ENCODE measurements at places on chromosomes 1 and 21.

DNA sequence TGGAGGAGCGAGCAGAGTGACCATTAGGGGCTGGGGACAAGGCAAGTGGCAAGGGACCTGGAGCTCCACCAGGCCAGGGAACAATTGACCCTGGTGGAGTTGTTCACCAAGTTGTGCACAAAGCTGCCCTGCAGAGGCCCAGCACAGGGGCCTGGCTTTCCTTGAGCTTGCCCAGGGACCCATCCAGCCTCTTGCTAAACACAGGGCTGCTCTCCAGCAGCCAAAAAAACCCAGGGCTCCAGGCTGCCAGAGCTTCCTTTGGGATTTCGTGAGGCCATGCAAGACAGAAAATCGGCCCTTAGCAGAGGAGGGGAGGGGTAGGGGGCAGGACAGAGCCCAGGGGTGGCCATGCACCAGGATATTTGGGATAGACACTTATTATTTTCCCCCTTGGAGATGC lies 32.6 kb downstream of the LRP8 start:
- DNase-seq: no peak

GRCh38 chr1:100396651-100397050 lies 44.3 kb downstream of the CDC14A start:
- DNase-seq: peak; percentile 38

- no peak for DNase-seq
Observed at GRCh38 chr21:38741092-38741949, 64.4 kb upstream of the ETS2 start.

- no peak for DNase-seq
Observed at GRCh38 chr1:24503059-24503751, 569 bp downstream of the RCAN3 start.

- DNase-seq: no peak
Observed at GRCh38 chr1:89810880-89811279, 10.0 kb upstream of the LRRC8D start.

DNA sequence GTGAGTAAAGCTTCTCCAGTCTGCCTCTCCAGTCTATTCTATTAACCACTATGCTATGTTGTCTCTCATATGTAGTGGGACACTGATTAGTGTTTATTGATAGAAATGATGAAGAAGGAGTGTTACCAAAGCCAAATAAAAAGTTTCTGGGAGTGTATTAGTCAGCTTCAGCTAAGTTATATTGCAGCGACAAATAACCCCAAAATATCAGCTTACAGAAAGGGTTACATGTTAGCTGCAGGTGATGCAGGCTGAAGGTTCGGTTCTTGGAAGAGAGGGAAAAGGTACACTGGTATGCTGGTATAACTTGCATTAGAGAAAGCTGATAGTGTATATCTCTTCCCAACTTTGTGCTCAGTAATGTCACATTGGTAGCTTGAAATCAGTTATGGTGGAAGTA lies 10.6 kb upstream of the AK2 start:
- no peak for DNase-seq

DNA sequence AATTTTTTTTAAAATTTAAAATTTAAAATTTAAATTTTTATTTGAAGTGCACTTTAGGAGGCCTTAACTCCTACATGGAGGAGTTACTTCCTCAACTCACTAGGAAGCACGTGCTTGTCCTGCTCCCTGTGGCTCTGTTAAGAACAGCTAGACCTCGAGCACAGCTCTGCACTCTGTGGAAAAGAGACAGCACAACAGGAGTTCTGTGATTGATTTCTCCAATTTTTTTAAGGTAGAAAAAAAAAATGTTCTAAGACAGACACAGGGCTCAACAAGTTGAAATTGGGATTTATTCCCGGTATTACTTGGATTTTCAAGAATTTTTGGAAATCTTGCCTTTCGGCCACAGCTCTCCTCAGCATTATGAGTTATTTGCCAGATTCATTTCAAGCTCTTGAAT lies 356.6 kb upstream of the LYPLAL1 start:
- no peak for DNase-seq

DNA sequence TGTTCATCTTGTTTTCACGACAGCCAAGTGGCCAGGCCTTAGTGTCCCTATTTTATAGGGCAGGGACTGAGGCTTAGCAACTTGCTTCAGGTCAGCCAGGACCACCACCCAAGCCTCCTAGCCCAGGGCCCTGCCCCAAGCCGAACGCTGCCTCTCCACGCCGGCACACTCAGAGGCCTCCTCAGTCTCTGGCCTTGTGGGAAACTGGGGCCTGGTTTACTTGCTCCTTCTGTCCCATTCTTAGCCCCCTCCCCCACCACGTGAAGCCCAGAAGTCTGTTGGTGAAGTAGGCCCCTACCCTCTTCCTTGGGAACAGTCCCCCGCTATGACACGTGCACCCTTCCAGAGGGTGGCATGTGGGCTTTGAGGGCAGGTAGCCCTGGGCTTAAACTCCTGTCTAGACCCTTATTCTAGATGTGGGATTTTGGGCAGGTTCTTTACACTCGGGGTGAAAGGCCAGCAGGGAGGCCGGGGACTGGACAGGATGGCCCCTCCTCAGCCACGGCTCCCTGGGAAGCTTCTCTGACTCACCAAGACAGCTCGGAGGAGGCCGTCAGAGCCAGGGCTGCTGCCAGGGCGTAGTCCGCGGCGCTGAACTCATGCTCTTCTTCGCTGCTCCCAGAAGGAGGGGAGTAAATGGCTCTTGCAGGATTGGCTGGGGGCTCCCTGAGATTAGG lies 4.3 kb downstream of the MYOM3 start:
- no peak for DNase-seq

Data from central memory CD4-positive, alpha-beta T cell (primary cell).